ENCODE measurements at places on chromosomes 6 and 20.

GRCh38 chr6:41432280-41432679, 96.9 kb downstream of the NCR2 start:
- DNase-seq = no peak

- DNase-seq = no peak
Measured at GRCh38 chr20:57265997-57266290, 497 bp downstream of the BMP7 start.

- peak; percentile 72 for DNase-seq
Measured at GRCh38 chr20:33667676-33668465, 1.1 kb downstream of the ACTL10 start.

- DNase-seq = no peak
Measured at GRCh38 chr6:147116056-147116455, 88.2 kb upstream of the STXBP5 start.

GRCh38 chr20:53934421-53935343, 135.7 kb downstream of the BCAS1 start:
- DNase-seq = no peak

DNA sequence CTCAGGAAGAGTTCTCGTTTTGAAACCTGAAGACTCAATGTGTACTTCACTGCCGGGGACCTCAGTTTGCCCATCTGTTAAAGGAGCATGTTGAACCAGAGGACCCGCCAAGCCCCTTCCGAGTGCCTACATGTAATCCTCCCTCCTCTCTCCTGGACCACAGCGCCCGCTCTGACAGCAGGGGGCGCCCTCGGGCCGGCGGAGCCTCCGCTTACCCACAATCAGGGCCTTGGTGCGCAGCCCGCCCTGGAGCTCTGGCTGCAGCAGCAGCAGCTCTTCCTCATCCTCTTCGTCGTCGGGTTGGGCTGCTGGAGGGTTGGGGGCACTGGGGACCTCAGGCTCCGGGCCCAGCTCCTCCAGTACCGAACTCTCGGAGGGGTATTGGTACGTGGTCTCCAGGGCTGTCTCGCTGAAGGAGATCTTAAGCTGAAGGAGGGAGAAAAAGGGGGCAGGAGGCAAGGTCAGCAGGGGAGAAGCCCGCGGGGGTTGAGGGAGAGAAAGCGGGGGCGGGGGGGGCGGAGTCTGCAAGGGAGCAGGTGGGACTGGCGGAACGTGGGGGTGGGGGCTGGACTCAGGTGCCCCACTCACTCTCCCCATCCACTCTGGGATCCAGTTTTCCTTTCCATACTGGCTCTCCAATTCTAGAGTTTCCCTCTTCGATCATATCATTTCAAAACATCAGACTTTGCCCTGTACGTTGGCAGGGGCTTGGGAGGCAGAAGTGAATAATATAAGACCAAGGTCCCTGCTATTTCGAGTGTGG, 6.3 kb upstream of the DHX16 start:
- peak; percentile 91 for DNase-seq

DNA sequence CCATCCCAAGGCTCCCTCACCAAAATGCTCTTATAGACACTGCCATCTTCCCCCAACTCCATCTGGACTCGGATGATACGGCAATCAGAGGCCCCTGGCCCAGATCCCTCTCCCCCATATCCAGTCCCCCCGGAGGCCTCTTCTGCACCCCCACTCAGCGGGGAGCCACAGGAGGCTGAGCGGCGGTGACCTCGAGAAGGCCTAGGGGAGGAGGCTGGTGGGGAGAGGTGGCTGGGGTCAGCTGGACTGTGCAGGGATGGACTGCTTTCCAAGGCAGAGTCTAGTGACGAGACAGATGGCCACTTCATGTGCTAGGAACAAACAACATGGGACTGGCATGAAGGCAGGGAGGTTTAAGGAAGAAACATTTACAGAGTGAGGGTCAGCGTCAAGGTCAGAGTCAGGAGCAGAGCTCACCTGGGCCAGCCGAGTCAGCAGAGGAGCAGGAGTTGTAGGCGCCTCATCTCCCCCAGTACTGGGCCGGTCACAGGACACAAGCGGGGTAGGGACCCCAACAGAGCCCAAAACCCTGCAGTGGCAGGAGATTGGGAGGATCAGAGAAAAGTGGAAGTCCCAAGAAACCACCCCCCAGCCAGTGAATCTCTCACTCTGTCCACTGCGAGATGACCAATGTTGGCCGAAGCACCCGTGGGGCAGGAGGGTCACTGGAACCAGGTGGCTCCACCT, 3.7 kb downstream of the PFDN6 start:
- DNase-seq = no peak

- DNase-seq = no peak
Measured at GRCh38 chr6:123547216-123547978, 89.4 kb downstream of the TRDN start.

GRCh38 chr6:104537180-104537579, 322.5 kb downstream of the HACE1 start:
- no peak for DNase-seq

GRCh38 chr6:37585523-37585905, 85.8 kb upstream of the CCDC167 start:
- no peak for DNase-seq

DNA sequence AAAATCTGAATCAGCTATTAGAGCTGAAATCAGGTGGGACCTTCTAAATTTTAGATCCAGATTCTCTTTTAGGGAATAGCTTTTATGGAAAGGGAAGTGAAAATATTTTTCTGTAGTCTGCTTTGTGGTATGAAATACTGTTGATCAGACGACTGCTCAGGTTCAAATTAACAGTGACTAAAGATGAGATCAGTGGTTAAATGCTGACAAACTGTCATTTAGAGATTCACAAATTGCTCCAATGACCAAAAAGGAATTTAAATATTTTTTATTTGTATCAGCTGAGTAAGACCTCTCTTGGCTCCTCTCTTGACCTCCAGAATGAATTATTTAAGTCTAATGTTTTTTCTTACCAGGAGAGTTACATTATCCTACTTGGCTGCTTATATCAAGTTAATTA, 77.3 kb downstream of the KCNQ5 start:
- no peak for DNase-seq

DNA sequence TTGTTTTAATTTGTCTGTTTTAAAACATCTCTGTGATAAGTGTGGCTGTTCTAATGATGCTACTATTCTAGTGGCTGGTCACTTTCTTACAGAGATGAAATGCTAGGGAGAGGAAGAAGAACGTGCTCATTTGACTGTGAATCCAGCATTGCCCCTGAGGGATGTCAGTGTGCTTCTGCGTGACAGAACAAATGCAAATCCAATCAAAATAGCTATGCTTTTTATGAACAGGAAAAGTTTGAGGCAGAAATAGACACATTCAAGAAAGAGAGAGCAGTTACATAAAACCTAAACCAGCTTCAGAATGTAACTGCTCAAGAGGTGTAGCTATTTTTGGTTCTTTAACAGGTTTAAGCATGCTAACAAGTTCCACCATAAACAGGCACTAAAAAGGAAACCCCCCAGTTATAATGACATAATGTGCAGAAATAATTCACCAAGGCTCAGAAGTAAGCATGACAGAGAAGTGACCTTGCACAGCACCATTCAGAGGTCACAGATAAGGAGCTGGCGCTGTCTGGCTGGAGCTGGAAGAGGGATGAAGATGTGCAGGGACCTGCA, 385.3 kb downstream of the EPM2A start:
- no peak for DNase-seq

- no peak for DNase-seq
Measured at GRCh38 chr6:82376636-82377035, 13.0 kb downstream of the TPBG start.

GRCh38 chr6:32685603-32686002, 19.1 kb upstream of the HLA-DQB1 start:
- no peak for DNase-seq

DNA sequence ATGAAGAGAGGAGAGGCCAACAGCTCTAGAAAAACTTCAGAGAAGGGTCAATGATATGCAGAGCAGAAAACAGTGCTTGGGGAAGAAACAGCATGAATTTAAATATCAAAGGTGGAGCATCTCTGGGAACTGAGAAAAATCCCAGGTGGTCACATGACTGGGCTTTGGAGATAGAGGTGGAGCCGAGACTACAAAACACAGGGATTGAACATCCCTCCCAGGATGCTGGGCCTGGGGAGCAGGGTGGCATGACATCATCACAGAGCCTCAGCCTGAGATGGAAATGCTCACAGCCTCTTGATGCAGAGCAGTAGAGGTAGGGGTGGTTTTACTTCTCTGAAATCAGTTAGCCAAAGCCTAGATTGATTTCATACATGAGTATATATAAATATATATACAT, 529.5 kb downstream of the PRKN start:
- DNase-seq = no peak

DNA sequence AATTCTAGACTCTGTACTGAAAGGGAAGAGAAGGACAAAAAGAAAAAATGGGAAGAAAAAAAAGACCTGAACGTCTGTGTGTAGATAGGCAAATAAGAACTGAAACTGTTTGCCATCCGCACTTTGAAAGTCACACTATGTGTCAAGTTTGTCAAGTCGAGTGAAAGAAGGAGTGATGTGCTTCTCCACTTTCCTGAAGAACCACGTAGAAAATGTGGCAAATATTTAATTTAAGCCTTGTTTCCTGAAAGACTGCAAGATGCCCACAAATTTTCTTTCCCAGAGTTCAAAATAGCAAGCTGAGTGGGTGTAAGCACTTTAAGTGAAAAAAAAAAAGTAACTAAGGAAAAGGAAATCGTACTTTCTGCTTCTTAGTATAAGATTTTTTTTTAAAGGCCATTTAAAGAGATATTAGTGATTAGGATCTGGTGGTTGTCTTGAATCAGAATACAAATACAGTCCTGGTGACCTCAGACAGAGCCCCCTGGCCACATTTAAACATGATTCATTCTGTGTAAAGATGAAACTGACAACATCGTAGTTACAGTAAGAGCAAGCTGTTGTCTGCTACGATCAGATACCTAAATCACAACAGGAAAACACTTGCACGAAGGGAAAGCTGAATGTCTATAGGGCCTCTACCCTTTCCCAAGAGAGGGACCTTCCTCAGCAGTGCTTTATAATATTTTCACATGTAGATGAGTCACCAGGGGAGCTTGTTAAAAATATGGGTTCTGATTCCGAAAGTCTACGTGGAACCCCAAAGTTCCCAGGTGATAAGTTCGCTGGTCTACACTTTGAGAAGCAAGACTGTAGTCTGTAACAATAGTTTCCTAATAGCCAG, 102.3 kb downstream of the HIVEP2 start:
- DNase-seq = peak; percentile 25

DNA sequence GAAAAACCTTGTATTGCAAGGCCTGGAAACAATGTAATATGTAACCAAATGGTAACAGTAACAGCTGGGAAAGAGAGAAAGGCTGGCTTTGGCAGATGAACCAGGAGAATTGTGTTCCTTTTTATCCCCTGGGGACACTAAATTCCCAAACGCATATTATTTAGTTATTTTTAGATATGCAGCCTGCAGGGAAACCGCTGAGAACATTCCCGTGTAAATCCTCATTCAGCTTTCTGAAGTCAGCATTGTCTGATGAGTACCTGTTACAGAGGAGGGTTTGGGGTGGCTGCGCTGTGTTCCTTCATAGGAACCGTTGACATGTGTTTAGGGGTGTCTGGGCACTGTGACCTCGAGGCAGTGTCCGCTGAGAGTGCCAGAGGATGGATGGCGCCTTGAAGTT, 101.3 kb downstream of the SMOC2 start:
- DNase-seq = no peak

- no peak for DNase-seq
Measured at GRCh38 chr6:126341126-126341525, 1.2 kb downstream of the CENPW start.

DNA sequence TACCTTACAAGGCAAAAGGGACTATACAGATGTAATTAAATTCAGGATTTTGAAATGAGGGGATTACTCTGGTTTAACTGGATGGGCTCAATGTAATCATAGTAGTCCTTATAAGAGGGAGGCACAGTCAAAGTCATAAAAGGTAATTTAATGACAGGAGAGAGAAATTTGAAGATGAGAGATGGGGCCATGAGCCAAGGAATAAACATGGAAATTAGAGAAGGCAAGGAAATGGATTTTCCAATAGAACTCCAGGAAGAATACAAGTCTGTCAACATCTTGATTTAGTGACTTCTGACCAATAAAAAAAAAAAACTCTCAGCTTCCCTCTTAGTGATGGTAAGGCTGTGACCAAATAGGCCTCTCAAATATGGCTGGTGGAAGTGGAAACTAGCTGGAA, 101.9 kb upstream of the BEND3 start:
- no peak for DNase-seq

DNA sequence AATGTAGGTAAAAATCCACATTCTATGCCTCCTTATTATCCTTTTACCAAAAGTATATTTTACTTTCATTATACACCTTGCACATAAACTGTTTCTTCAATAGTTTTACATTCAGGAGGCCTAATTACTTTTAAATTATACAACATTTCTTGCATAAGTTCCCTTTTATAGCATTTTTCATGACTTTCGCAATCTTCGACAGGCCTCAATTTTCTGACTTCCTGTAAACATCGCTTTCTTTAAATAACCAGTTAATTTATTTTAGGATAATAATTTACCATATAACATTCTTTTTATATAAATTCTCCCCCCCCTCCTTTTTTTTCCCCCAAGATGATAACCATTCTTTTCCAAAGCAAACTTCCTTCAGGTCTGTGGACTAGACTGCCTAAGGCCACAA, 9.2 kb downstream of the SLC35A1 start:
- no peak for DNase-seq

- no peak for DNase-seq
Measured at GRCh38 chr6:50952092-50952907, 133.6 kb downstream of the TFAP2B start.

Measured in activated T-helper 9 cell treated with anti-CD3 and anti-CD28 coated beads, Interleukin-2, amount 50 U/mL, for 16 hours (primary cell).